Activated CD4-positive, alpha-beta T cell treated with anti-CD3 and anti-CD28 coated beads, Interleukin-2, amount 50 U/mL, for 24 hours (primary cell): ENCODE measurements at places on chromosomes 3 and 15.

DNA sequence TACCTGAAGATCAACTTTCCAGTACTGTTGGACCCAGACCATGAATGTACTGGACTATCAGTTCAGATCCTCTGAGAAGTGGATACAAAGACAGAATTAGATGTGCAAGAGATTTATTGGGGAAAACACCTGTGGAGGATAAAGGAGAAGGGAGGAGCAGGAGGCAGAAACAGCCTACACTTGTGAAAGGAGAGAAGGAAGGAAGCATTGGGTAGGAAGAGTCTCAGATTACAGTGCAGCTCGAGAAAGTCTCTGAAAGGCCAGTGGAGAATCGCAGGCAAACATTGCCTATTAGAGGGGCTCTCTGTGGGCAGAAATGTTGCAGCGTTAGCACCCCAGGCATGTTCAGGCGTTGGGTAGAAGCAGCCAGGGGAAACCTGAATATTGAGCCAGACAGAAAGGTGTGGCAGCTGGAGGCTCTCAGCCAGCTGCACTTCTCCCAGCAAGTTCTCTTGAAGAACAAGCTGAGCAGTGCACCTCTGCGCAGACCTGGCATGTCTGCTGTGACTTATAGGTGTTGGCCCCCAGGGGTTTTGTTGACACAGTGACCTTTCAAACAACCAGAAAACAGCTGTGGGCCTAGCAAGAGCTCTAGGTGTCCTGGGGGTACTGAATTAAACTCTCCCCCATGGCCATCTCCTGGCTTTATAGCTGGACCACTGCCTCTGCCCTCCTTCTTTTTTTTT lies 7.0 kb downstream of the CHST14 start:
- DNase-seq: no peak

DNA sequence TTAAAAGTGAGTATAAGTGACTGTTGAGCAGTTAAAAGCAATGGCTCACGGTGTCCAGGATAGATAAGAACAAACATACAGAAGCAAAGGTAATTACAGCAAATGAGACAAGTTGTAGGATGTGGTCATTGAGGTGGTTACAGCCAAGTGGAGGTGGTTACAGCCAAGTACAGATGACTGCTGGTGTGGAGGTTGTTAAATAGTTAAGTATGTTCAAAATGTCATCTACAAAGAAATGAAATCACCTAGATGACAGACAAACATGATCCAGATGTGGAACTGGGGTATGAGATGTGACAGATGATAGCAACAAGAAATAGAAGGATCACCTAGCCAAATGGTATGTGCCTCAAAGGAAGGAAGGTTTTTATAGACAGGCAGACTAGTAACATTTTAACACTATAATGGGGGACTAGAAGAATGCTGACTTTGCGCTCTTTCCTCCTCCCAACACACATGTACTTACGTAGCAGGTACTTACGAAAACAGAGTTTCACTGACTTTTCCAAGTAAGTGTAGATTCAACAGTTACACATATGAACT lies 6.8 kb upstream of the ANKRD28 start:
- DNase-seq: no peak

DNA sequence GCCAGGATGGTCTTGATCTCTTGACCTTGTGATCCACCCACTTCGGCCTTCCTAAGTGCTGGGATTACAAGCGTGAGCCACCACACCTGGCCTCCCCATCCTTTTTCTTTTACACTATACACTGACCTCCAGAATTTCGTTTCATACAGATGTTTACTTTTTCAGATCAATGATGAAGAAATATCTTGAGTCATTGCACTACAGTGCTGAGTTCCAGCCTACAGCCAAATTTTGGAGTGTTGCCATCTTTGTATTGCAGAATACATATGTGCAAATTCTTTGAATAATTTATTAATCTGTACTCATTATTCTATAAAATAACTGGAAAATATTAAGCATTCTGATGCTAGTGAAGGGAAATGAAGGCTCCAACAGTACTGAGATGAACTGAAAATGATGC lies 12.5 kb downstream of the ZPLD1 start:
- DNase-seq: no peak

DNA sequence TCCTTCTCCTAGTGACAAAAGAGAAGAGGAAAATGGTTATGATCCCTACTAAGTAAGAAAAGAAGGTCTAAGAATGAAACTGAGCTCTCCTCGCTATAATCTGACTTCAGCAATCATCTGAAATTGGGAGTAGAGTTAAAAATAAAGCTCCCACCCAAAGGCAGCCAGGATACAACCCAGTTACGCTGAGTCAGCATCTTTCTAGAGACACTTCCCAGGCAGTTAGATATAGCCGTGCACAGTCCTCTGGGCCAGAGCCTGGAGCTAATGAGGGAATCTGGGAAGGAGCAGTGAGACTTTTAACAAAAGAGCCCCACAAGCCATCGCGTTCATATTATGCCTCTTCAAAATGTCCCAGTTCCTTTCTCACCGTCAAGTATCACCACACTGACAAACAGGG lies 39.1 kb upstream of the SETMAR start:
- DNase-seq: no peak
